ENCODE measurements at places on chromosomes 6 and 20.

DNA sequence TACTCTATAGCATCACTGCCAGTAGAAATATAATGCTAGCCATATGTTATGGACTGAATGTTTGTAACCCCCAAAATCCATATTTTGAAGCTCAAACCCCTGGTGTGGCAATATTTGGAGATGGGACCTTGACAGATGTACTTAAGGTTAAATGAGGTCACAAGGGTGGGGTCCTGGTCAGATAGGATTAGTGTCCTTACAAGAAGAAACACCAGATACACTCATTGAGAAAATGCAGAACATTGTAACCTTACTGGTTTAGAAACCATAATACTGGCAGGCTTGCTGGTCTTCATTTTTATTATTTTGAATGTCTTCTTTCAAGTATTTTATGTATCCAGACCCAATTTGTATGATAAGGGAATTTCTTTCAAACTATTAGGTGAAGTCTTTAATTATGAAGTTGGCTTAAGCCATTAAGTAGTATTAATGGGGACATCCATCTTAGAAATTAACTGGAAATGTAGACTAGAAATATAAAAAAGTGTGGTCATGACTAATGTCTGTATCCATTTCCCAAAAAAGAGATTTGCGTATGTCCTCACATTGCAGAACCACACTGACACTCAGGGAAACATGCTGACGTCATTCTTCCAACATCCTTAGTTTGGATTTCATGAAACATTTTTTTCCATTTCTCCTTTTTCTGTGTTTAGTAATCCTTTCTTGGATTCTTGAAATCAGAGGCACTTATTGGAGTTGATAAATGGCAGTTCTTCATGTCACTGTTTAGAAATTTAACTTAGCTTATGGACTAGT is 32.4 kb downstream of the SLC16A10 start:
- DNase-seq = no peak

GRCh38 chr6:106611030-106611429 is 18.3 kb downstream of the RTN4IP1 start:
- no peak for DNase-seq

GRCh38 chr6:24927985-24928745 is 7.6 kb downstream of the RIPOR2 start:
- DNase-seq = no peak

DNA sequence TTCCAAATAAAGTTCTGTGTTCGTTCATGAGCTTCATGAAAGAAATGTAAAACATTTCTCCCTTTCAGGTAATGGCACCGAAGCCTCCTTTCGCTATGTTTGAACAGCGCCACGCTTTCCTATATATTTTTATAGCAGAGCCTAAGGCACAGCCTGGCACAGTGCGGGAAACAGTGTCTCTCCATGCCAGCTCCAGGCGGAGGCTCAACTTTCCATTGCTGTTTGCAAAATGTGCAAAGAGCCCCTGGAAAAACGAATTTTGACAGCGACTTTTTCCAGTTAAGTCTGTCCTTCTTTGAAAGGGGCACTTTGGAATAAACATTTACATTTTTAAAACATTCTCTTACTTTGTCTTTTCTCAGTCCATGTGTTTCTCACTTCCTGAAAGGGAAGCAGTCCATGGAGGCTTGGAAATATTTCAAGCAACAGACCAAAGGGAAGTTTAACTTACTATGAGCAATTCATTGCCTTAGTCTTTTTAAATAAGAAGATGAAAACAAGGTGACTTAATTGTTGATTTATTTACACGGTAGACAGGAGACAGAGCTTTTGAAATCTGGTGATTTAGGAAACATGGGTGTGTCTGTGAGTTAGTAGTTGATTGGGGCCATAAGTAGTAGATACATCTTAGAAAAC is 769 bp downstream of the CCN6 start:
- no peak for DNase-seq

DNA sequence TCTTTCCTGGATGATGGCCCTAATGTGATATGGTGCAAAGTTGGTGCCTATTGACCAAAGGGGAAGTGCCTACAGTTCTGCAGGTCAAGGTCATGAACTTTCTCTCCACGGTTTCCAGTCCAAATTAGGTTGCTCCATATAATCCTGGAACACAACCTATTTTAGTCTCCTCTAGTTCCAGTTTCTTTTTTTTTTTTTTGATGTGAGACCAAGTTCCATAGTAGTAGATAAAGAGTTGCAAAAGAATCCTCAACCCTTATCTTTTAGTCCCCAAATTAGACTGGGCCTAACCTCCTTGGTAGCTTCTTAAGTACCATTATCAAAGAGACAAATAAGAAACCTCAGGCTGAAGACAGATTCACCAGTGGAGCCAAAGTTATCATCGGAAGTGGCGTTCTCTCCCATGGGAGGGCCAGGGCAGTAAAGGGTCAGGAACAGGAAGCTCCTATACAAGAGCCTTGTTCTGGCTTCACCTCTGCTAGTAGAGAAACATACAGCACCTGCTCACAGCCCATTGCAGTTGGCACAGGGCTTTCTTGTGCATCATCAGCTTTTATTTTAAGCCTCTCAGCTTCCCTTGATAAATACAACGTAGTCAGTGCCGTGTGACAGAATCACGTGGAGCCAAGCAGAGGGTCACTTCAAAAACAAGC is 132.2 kb upstream of the RREB1 start:
- no peak for DNase-seq
